ENCODE measurements at places on chromosomes 2 and 18.

- DNase-seq: no peak
These were observed 243.6 kb upstream of the RBMS1 start for GRCh38 chr2:160737247-160737646.

DNA sequence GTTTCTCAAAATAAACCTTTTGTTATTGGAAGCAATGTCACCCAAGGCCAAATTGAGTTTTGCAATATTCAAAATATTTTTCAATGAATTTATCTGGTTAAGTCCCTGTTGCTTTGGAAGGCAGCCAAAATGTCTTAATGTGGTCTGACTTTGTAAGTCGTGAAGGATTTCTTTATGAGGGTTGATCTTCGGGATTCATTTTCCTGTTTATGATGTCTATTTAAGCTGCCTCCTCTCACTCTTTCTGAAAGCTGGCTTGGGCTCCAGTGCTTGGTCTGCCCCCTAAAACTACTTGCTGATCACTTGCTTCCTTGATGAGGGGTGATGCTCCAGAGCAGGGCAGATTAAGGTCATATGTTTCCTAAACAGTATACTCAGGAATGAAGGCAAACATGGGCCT lies 141.1 kb downstream of the ANTXR1 start:
- DNase-seq: no peak

GRCh38 chr2:181457121-181457740 lies at the start of gene ITGA4:
Gene ITGA4 (plus strand): TSS chr2:181457386. CDS start chr2:181457655, 269 bp downstream.
- no peak for DNase-seq

- DNase-seq: no peak
These were observed 64.0 kb downstream of the RTN4 start for GRCh38 chr2:54986264-54986663.

- DNase-seq: no peak
These were observed 391.2 kb downstream of the STK39 start for GRCh38 chr2:167856190-167856589.

DNA sequence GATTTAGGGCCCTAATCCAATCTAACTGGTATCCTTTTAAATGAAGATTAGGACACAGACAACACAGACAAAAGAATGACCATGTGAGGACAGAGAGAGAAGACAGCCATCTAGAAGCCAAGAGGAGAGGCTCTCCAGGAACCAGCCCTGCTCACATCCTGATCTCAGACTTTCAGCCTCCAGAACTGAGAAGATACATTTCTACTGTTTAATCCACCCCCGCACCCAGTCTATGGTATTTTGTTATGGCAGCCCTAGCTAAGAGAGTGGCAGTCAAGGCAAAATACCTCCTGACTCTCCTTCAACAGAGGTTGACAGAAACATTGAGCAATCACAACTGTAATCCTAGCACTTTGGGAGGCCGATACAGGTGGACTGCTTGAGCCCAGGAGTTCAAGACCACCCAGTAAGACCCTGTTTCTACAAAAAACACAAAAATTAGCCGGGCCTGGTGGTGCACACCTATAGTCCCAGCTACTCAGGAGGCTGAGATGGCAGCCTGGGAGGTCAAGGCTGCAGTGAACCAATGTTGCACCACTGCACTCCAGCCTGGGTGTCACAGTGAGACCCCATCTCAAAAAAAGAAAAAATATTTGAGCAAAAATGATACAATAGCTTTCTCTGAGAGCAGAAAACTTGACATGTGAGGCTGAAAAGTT lies 34.7 kb downstream of the WDR33 start:
- no peak for DNase-seq
